Chondrocyte (in vitro differentiated cells): ENCODE measurements at places on chromosomes 1 and 21.

DNA sequence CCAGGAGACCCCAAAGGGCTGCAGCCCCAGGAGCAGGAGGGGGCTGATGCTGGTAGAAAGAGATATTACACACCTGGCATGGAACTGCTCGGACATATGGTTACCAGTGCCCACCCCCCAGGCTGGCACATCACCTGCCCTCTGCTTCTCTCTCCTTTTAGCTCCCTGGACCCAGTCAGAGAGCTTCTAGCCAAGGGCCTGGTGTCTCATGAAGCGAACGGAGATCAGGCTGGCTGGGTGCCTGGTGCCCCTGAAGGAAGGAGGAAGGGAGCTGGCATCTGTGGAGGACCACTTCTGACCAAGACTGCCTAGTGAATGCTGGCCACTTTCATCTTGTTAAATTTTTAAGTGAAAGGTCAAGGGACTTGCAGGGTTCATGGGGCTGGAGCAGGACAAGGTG lies 53.1 kb downstream of the FOXO6 start:
- DNase-seq = no peak

DNA sequence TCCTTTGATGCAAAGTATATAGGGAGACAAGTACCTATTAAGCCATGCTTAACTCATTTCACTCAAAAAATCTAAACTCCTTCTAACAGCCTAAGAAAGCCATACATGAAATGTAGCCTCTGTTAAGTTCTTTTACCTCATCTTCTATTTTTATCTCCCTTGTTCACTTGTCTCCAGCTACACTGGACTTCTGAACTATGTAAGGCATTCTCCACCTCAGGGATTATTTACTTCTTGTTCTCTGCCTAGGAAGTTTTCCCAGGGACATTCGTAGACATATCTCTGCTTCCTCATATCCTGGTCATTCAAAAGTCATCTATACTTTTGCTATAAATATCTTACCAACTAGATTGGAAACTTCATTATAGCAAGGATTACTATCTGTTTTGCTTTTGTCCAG lies 96.9 kb downstream of the COP1 start:
- DNase-seq = no peak

- no peak for DNase-seq
Measured at GRCh38 chr1:152182431-152182830, 23.4 kb upstream of the RPTN start.

- DNase-seq = no peak
Measured at GRCh38 chr1:114507513-114507912, 3.5 kb downstream of the TRIM33 start.

DNA sequence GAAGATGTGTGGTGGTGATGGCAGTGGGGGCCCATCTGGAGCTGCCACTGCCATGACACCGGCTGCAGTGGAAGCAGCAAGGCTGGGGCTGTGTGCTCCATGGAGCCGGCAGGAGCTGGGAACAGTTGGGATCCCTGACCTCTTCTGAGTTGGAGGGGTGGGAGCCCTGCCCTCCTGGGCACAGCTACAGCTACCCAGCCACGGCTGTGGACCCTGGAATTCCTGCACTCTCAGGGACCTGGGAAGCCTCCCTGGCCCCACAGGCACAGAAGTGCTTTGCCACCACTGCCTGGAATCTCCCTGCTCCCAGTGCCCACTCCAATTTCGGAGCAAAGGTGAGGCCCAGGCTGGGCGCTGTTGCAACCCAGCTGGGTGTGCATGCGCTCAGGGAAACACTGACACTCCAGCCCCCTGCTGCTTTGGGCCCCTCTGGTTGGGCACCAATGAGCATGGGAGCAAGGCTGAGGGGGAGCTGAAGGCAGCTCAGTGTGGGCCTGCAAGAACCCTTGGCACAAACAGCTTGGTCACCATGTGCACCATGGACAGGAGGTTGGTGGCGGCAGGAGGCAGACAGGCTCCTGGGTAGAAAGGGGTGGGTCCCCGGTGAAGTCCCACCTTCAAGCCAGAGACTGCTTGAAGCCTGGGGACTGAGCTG lies 817.6 kb downstream of the KCNT2 start:
- no peak for DNase-seq

DNA sequence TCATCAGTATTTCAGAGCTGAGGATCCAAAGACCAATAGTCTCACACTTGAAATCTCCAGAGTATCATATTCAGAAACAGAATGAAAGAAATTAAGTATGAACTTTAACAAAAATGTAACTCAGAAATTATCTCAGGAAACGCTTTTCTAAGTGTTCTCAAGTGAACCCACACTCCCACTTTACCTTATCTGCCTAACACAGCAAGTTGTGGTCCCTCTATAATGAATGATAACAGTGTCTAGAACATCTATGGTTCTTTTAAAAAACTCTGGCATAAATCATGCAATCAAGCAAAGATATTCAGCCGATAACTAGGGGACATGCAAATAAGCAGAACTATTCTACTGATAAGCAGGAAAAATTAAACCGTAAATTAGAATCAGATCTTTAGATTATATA lies 1574.2 kb downstream of the PLA2G4A start:
- DNase-seq = no peak

DNA sequence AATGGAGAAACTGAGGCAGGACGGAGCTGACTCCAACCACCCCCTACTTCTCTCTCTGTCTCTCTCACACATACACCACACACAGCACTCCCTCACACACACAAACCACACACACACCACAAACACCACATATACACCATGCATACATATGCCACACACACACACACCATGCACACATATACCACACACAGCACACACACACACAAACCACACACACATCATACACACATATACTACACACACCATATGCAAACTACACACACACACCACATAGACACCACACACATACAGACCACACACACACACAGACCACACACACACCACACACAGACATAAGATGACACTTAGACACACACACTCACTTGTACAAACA lies 94.3 kb downstream of the RIPK4 start:
- no peak for DNase-seq

- DNase-seq = no peak
Measured at GRCh38 chr1:165807613-165808012, 19.8 kb upstream of the UCK2 start.

- no peak for DNase-seq
Measured at GRCh38 chr1:45018599-45019230, 6.7 kb downstream of the UROD start.

GRCh38 chr21:34181431-34182039 lies 108.2 kb downstream of the MRPS6 start:
- DNase-seq = no peak

GRCh38 chr1:220631238-220631815 lies 58.8 kb upstream of the C1orf115 start:
- no peak for DNase-seq

- no peak for DNase-seq
Measured at GRCh38 chr1:81682490-81682889, 118.2 kb upstream of the ADGRL2 start.

- peak; percentile 72 for DNase-seq
Measured at GRCh38 chr21:43921979-43922945, 57.2 kb downstream of the AGPAT3 start.

- DNase-seq = no peak
Measured at GRCh38 chr1:24110642-24111261, 1.2 kb downstream of the MYOM3 start.

- no peak for DNase-seq
Measured at GRCh38 chr1:25566730-25567341, 23.4 kb downstream of the LDLRAP1 start.

GRCh38 chr1:104028416-104029035 lies 278.8 kb downstream of the AMY1C start:
- no peak for DNase-seq

DNA sequence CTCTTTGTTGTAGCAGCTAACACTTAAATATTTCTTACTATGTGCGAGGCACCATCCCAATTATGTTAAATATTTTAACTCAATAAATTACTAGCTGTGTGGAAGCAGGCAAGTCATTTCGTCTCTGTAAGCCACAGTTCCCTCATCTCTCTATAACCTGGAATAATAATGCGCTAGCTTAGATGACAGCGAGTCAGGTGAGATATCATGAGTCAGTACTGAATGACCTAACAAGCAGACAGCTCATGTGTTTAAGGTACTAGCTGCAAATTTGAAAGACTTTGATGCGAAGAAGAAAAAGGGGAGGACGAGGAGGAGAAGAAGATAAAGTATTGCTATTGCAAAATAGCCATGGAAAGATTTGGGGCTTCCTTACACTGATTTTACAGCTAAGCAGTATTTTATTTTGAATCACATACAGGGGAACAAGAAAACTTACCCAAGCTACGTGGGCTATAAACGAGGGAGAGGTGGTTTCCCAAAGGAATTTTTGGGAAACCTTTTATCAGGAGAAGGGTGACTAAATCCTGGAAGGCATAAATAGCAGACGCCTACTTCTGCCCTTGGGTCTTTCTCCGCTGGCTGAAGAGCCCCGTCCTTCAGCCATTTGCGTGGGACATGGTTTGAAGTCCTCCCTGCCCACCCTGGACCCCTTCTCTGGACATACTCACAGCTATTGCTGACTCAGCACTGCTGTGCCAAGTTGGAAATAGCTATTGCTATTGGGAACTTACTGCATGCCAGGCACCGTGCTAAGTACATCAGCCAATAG lies 8.9 kb downstream of the CITED4 start:
- DNase-seq = no peak

DNA sequence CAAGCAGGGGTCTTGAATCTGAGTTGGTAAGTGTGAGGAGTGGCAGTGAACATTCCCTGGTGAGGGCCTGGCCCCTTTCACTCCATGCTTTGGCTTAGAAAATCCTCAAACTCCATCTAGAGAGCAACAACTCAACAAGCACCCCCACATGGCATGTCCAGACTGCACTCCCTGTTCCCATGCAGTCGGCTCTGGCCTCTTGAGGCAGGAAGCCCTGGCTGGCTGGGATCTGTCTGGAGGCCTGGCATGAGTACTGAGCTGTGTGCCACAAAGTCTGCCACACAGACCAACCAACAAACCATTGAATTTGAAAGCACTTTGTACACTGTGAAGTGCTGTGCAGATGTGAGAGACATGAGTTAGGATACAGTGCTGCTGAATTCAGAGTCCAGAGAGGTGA lies 25.2 kb downstream of the COA7 start:
- DNase-seq = no peak

- DNase-seq = no peak
Measured at GRCh38 chr1:231952154-231952553, 325.6 kb downstream of the DISC1 start.

DNA sequence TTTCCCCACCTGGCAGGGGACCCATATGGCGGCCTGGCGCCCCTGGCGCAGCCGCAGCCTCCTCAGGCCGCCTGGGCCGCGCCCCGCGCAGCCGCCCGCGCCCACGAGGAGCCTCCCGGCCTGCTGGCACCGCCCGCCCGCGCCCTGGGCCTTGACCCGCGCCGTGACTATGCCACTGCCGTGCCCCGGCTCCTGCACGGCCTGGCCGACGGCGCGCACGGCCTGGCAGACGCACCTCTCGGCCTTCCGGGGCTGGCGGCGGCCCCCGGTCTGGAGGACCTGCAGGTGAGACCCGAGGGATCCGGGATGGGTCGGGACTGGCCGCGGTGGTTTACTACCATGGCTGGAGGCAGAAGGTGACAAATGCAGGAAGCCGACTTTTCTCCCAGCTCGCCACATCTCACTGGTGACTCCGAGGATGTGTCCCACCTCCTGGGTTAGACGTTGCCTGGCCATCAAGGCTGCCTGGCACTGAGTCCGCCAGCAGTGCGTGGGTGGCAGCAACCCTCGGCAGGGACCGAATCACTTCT lies 1.1 kb downstream of the TFAP2E start:
- no peak for DNase-seq

GRCh38 chr1:59285691-59286090 lies 11.2 kb upstream of the FGGY start:
- DNase-seq = no peak

DNA sequence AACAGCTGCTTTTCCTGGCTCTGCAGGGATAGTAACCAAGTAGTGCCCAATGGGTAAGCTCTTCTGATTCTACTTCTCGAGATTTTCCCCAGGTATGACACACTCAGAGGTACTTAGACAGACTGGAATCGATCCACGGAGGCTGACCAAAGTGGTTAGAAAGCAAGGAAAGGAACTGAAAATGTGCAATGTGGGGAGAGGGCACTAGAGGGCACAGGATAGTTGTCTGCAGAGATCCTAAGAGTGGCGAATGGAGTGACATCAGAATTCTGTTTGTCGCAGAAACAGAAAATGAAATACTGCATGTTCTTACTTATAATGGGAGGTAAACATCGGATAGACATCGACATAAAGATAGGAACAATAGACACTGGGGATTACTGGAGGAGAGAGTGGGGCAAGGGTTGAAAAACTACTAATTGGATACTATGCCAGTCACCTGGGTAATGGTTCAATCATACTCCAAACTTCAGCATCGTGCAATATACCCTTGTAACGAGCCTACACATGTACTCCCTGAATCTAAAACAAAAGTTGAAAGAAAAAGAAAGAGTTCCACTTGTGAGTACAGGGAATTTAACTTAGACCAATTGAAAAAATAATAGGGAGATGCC lies 23.3 kb downstream of the CYP2J2 start:
- no peak for DNase-seq

DNA sequence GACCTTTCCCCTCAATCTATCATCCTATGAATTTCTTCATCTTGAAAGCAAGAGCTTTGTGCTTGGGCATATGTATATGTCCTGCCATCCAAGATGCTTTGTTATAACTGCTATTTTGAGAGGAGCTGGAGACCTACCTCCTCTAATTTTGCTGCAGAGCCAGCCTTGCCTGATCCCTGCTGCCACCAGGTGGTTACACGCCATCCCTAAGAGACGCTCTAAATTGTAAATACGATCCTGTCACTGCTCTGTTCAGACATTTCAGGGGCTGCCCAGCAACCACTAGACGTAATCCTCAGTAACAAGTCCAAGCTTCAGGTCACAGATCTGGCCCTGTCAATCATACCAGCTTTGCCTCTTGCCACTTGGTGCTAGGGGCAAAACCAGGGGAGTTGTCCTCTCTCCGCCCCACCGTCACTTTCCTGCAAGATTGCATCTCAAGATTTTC lies 32.9 kb downstream of the GPA33 start:
- no peak for DNase-seq

DNA sequence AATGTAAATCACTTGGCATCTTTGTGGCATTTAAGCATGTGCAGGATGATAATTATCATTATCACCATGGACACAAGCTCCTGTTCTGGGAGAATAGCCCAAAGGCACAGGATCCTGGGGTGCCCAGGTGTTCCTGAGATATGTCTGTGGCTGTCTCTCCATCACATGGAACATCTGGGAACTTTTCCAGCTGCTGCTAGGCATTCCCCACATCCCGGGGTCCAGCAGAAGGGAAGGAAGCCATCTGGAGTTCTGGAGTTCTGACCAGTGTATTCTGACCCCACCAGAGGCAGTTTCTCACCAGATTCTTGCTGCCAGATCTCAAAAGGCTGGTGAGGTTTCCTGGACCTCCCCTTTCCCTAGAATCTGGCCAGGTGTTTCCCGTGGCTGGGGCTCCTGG lies 259.7 kb upstream of the VAMP3 start:
- DNase-seq = no peak

DNA sequence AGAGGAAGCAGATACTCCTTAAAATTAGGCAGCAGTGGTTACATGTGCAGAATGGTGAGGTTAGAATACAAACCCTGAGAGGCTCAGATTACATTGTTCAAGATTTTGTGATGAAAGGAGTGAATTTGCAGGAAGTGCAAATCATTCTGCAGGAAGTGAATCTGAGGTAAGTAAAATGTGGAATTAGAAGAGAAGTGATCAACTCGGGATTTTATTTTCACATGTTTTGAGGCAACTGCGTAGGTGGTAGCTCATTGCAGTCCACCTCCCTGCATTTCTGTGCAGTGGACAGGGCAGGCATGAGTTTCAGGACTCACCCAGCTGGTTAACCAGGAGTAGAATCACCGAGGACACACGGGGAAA lies 2.1 kb upstream of the PLA2G2C start:
- DNase-seq = no peak
